ENCODE measurements at places on chromosomes 4 and X. TPM values are rescaled to one million over a fixed set of nuclear protein-coding genes. Genes with fewer than 3 reads are reported as not detected.
A peak's percentile ranks its signal among the peaks of the same experiment; 100 is the strongest.

DNA sequence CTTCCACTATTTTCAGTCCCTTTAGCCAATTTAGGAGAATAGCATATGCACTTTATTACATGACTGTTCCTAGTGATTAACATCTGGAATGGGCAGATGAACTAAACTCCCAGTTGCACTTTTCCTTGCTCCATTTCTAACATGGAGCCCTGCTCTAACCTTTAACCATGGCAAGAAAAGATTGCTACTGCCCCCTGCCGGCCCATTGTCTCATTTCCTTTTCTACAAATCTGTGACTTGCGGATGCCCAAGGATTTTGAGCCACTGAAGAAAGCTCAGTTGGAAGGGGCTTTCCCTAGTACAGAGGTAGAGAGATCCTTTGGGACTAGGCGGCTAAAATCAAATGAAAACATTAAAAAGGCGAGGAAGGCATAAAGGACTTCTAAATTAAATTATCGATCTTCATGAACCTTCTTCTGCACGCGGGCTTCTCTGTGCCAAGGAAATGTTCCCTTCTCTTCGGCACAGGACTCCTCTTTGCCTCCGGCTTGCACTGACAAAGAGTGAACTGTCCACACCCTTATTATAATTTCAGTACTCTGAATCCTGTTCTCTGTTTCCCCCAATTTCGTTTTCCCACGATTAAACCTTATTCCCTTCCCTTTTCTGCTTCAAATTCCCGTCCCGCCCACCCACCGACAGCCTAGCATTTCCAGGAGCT lies 577 bp upstream of the GLRA2 start:
- H3K36me3 ChIP-seq, result no peaks in the 10 kb centered on the region
- 0 out of 2 replicates have a peak overlapping the region, but pooled peaks have one; percentile 30 for H3K4me3 ChIP-seq
- no peaks in the 10 kb centered on the region for H3K4me1 ChIP-seq
- DNase-seq, result peak; percentile 17

- no peaks in the 10 kb centered on the region for H3K4me1 ChIP-seq
- H3K36me3 ChIP-seq, result no peaks in the 10 kb centered on the region
- H3K4me3 ChIP-seq, result no peak overlapping the region
- no peaks in the 10 kb centered on the region for H3K27me3 ChIP-seq
- no peak overlapping the region for H3K27ac ChIP-seq
Measured at GRCh38 chrX:39473812-39474211, 623.9 kb downstream of the BCOR start.

GRCh38 chr4:1519787-1520661 lies 113.8 kb upstream of the NKX1-1 start:
- DNase-seq, result no peak
- no peaks in the 10 kb centered on the region for H3K4me1 ChIP-seq
- H3K27ac ChIP-seq, result no peak overlapping the region
- H3K36me3 ChIP-seq, result no peaks in the 10 kb centered on the region

GRCh38 chr4:23855912-23856605 lies 33.8 kb downstream of the PPARGC1A start:
- no peaks in the 10 kb centered on the region for H3K36me3 ChIP-seq
- no peak overlapping the region for H3K4me3 ChIP-seq
- no peak overlapping the region for H3K27ac ChIP-seq
- DNase-seq, result no peak

Gene HOPX
- not detected for total RNA-seq

Gene EMCN
- not detected for total RNA-seq

GRCh38 chr4:30789219-30789671 lies 69.1 kb downstream of the PCDH7 start:
- no peaks in the 10 kb centered on the region for H3K4me1 ChIP-seq
- no peaks in the 10 kb centered on the region for H3K36me3 ChIP-seq
- no peak overlapping the region for H3K27ac ChIP-seq
- no peak overlapping the region for H3K4me3 ChIP-seq
- no peak for DNase-seq

Gene DKK2
- total RNA-seq, result 0.34 TPM

DNA sequence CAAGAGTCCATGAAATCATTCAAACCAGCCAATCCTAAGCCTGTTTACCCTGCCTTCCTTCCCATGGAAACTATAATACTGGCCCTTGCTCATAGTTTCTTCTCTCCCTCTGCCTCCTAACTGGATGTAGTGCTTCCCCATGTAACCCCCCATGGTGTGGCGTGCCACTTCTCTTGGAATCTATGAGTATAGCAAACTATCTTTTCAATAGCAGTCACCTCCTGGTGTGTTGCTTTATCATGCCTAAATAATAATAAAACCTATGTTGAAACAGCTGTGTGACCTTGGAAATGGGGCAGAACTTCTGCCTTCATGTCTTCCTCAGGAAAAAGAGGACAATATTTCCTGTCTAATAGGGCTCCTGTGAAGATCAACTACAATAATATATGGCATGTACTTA lies 234.8 kb upstream of the EDNRA start:
- no peak overlapping the region for H3K4me3 ChIP-seq
- H3K36me3 ChIP-seq, result no peaks in the 10 kb centered on the region
- no peaks in the 10 kb centered on the region for H3K4me1 ChIP-seq
- no peaks in the 10 kb centered on the region for H3K27me3 ChIP-seq

GRCh38 chr4:6200011-6200921 lies at the start of gene JAKMIP1:
Gene JAKMIP1 (minus strand): TSS chr4:6200549. CDS start chr4:6112850, 87,699 bp downstream.
- H3K27ac ChIP-seq, result no peak within 1 kb of the TSS
- H3K4me1 ChIP-seq, result peaks cover 36% of the 10 kb centered on the region
- peaks cover 12% of the 10 kb centered on the region for H3K27me3 ChIP-seq
- no peak for DNase-seq
- no peaks in the 10 kb centered on the region for H3K36me3 ChIP-seq

Gene SLC6A8
- 98.5 TPM for total RNA-seq

Gene TRIM61
- 5.0 TPM for total RNA-seq

GRCh38 chr4:30720661-30721184 lies 554 bp downstream of the PCDH7 start:
- no peak overlapping the region for H3K27ac ChIP-seq
- no peaks in the 10 kb centered on the region for H3K36me3 ChIP-seq
- H3K27me3 ChIP-seq, result peaks cover 47% of the 10 kb centered on the region

GRCh38 chrX:31506360-31506759 lies 434.5 kb upstream of the FTHL17 start:
- H3K27me3 ChIP-seq, result no peaks in the 10 kb centered on the region
- no peak for DNase-seq
- H3K27ac ChIP-seq, result no peak overlapping the region
- H3K4me1 ChIP-seq, result no peaks in the 10 kb centered on the region
- H3K36me3 ChIP-seq, result no peaks in the 10 kb centered on the region
- no peak overlapping the region for H3K4me3 ChIP-seq

DNA sequence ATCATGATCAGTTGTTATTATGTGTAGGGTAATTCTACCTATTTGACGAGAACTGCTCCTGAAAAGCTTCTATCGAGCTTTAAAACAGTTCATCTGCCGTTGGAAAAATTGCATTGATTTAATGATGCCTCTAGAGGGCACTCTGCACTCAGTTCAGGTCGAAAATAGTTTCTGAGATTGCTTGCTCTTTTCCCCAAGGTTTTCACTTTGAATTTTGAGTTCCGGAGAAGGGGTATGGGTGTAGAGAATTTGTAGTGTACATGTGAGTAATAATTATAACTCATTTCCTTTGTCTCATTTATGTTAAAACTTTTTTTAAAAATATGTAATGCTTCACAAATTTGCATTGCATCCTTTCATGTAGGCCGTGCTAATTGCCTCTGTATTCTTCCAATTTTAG lies 28.4 kb upstream of the TNIP3 start:
- H3K4me3 ChIP-seq, result no peak overlapping the region
- no peak overlapping the region for H3K27ac ChIP-seq
- H3K27me3 ChIP-seq, result no peaks in the 10 kb centered on the region
- H3K4me1 ChIP-seq, result no peaks in the 10 kb centered on the region

DNA sequence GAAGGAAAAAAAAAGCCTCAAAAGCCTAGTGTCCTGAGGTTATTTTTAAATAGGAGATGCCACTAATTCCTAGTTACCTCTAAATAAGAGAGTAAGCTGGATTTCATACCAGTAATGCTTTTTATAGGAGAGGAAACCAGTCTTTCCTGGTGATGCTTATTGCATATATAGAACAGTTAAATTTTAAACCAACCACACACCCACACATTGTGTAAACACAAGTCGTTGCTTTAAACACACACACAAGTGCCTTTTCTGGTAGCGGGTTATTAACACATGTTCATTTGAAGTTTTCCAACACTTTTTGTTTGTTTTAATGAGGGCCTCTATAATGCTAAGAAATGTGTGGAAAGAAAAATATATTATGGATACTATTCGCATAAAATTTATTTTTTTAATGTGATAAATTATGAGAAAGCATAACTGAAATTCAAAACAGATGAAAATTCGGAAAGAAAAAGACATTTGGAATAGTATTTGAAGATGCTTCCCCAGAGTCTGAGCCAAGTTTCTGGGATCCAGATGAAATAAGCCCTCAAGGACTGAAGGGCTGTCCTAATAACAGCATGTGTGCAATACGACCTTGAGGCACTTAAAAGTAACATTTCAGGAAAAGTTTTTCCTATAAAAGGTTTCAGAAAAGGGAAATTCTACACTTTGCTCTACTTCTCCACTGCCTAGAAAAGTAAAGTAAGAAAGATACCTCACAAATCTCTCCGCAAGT lies 2.0 kb downstream of the ANTXR2 start:
- no peaks in the 10 kb centered on the region for H3K4me1 ChIP-seq
- H3K36me3 ChIP-seq, result no peaks in the 10 kb centered on the region
- H3K27me3 ChIP-seq, result no peaks in the 10 kb centered on the region
- no peak overlapping the region for H3K27ac ChIP-seq

GRCh38 chrX:17499512-17499911 lies 124.5 kb downstream of the NHS start:
- H3K36me3 ChIP-seq, result no peaks in the 10 kb centered on the region
- no peak overlapping the region for H3K4me3 ChIP-seq
- H3K27me3 ChIP-seq, result no peaks in the 10 kb centered on the region
- DNase-seq, result no peak
- H3K27ac ChIP-seq, result no peak overlapping the region
- H3K4me1 ChIP-seq, result no peaks in the 10 kb centered on the region

Gene C4orf17
- total RNA-seq, result not detected

All from H1 (cell line).